ENCODE measurements at places on chromosomes 16 and 17.

DNA sequence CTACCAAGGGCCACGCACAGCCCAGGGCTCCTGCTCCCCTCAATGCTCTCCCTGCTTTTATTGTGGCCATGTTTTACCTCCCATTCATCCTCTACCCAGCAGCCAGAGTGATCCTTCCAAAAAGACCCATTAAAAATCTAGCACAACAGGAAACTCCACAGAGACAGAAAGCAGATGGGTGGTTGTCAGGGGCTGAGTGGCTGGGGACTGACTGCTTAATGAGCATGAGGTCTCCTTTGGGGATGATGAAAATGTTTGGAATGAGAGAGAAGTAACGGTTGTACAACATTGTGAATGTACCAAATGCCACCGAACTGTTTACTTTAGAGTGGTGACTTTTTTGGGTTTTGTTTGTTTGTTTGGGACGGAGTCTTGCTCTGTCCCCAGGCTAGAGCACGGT, 107.4 kb downstream of the GAS7 start:
- DNase-seq = no peak

GRCh38 chr17:37118366-37119137, 169.8 kb downstream of the AATF start:
- no peak for DNase-seq

DNA sequence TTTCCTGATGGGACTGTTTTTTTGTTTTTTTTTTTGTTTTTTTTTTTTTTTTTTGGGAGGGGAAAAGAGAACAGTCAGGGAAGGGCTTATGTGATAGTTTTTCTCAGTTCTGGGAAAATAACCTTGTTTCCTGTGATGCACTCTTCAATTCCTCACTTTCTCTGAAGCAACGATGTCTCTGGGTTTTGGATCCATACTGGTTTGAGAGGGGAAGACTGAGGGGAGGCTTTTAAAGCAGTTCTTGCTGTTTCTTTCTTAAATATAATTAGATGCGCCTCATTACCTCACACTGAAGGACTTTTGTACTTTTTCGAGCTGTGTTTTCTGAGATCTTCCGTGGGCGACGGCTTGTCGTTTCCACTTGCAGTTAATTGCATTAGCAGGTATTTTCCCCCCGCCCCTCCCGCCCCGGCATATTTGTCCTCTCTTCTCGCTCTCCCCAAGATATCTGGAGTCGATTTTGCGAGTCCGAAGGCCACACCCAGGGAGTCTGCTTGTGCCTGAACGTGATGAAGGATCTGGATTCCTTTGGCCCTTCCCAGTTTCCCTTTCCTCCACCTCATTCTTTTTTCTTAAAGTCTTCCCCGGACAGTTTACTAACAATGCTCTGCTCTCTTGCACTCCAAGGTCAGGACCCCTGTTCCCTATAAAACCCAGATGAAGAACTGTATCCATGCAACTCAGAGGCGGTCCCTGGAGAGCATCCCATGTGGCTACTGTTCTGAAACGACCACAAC, 125.2 kb upstream of the ZFHX3 start:
- DNase-seq = no peak

- DNase-seq = no peak
These were observed 2.6 kb upstream of the OMG start for GRCh38 chr17:31299624-31300023.

DNA sequence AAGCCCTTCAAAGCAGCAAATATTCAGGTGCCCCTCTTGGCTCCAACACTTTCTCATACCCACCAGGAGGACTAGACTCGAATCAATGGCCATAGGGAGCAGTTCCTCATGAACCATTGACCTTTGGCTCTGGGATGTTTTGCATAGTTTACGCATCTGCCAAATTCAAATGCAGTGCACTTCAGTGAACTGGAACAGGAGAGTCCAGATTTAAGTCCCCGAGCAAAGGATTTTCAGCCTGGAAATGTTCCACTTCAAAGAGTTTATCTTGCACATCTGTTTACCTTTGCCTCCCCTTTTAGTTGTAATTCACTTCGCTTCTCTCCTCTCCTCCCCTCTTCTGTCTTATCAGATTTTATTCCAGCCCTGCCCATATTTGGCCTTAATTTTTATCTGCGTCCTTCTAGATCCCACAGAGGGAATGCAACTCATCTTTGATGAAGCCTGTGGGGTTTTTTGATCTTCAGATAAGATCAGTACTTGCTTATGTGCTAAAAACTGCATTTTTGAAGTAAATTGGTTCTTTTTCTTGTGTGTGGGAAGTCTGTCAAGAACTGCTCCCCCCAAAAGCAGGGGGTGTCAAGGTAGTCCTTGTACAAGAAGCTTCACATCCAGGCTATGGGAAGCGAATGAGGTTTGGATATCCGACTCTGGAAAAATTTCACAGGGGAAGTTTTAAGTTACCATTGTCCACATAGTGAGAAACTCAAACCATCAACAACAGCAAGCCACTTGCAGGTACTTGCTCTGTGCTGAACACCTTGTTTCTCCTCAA, 281.6 kb downstream of the RBFOX1 start:
- DNase-seq = no peak

GRCh38 chr17:14452856-14453255, 152.0 kb downstream of the HS3ST3B1 start:
- DNase-seq = no peak

DNA sequence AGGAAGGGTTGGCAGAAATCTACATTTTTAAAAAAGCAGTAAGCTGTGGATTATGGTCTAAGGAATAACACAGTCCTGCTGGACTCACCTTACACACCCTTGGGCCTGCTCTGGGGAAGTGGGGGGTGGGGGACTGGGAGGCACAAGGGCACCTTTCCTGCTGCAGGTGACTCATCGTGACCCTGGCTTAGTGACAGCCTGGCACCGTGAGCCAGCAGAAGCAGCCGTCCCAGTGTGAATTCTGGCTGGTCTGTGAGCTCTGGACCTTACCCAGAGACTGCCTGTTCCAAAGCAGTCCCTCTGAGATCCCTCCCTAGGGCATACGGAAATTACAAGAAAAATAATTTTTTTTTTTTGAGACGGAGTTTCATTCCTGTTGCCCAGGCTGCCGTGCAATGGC, 4.2 kb upstream of the CRK start:
- DNase-seq = no peak

DNA sequence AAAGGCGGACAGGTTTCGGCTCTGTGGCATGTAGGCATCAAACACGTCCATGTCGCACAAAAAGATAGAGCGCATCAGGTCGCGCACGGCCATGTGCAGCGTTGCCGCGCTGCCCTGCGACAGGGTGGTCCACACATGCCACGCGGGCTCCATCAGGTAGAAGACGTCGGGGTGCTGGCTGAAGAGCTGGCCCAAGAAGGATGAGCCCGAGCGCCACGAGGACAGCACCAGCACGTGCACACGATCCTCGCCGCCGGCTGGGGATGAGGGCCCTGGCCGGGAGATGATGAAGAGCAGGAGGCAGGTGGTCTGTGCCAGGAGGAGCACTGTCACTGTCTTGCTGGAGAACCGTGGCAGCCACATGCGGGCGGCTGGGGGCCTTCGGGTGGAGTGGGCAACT, 5.9 kb downstream of the CHST5 start:
- no peak for DNase-seq

DNA sequence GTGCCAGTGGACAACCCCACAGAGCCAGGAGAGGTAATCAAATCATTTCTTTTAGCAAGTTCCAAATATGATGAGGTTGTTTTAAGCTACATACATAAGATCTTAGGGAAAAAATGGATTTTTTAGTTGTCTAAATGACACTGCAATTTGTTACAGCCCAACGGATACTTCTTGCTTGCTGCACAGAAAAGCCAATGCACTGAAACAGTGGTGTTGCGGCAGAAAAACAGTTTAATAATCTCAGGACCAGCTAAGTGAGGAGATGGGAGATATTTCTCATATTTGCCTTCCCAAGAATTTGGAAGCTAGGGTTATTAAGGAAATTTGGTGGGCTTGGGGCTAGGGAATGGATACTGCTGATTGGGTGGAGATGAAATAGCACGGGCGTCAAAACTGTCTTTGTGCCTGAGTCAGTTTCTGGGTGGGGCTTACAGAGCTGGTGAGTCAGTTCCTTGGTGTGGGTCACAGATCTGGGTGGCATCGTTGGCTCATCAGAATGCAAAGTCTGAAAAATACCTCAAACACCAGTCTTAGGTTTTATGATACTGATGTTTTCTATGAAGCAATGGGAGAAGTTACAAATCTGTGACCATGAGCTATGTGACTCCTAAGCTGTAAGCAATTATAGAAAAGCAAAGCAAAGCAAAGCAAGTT, 255.4 kb downstream of the IRX3 start:
- no peak for DNase-seq

GRCh38 chr17:16361874-16362273, 8.6 kb upstream of the CENPV start:
- no peak for DNase-seq

All from stimulated activated CD4-positive, alpha-beta T cell treated with anti-CD3 and anti-CD28 coated beads, Interleukin-12 subunit alpha, Interleukin-12 subunit beta, amount 100 ng/mL, for 4 hours (primary cell).